ENCODE measurements at places on chromosomes 12 and 14.

DNA sequence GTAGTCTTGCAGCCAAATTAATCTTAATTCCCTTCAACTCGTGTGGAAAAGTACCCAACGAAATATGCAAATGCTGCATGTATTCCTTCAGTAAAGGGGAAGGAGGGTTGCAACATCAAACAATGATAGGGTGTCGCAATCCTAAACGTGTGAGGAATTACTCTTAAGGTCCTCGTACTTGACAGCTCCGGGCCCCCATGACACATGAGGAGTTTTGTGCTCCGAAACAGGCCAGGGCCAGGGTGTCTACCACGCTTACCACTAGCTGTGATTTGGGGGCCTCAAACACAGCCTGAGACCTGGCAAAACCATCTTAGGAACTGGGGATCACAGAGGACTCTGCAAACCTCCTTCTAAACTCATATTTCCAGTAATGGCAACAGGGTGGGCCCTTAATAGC lies 20.4 kb downstream of the FOS start:
- H3K4me3 ChIP-seq: no peak overlapping the region
- H3K27me3 ChIP-seq: peaks cover 2% of the 10 kb centered on the region
- no peaks in the 10 kb centered on the region for H3K36me3 ChIP-seq
- H3K4me1 ChIP-seq: peaks cover 42% of the 10 kb centered on the region
- no peak overlapping the region for H3K27ac ChIP-seq
- DNase-seq: no peak

GRCh38 chr12:52023182-52023975 lies 16.6 kb downstream of the TAMALIN start:
- peaks cover 41% of the 10 kb centered on the region for H3K4me1 ChIP-seq
- DNase-seq: peak; percentile 96
- peaks cover 1% of the 10 kb centered on the region for H3K27me3 ChIP-seq

DNA sequence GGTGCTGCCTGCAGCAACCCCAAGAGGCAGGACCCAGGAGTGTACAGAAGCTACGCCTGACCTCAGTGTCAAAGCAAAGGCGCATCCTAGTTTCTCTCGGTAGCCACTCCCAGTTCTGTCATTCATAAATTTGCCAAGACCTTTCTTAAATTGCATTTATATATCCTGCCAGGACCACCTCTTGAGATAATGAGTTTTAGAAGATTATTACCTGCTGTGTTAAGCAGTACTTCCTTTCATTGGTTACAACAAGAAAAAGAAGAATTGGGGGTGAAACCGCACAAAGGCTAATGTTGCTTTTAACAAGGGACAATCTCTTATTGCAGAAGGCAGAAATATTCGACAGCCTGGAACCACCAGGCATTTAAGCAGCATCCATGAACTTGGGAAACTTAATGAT lies 57.8 kb downstream of the CIT start:
- H3K4me3 ChIP-seq: no peak overlapping the region
- no peak overlapping the region for H3K27ac ChIP-seq
- DNase-seq: no peak
- peaks cover 3% of the 10 kb centered on the region for H3K36me3 ChIP-seq

DNA sequence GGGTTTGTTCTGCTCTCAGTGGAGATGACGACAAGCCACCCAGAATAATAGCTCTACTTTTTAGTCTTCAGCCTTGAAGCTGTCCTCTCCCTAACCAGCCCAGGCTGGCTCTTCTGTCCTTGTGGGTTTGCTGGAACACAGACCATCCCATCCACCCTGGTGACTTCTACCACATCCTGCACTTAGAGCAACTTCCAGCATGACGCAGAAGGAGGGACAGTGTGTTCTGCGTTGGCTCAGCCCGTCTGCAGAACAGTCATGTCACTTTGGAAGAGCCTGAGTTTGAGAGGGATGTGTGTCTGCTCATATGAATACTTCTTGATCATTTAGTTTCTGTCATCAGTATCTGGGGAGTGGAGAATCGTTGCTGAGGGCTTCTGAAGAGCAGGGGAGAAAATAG lies 198.0 kb downstream of the CACNA1C start:
- no peak overlapping the region for H3K4me3 ChIP-seq
- peaks cover 2% of the 10 kb centered on the region for H3K27me3 ChIP-seq
- no peaks in the 10 kb centered on the region for H3K36me3 ChIP-seq
- no peaks in the 10 kb centered on the region for H3K4me1 ChIP-seq
- no peak overlapping the region for H3K27ac ChIP-seq
